ENCODE measurements at places on chromosomes 6 and 20.

DNA sequence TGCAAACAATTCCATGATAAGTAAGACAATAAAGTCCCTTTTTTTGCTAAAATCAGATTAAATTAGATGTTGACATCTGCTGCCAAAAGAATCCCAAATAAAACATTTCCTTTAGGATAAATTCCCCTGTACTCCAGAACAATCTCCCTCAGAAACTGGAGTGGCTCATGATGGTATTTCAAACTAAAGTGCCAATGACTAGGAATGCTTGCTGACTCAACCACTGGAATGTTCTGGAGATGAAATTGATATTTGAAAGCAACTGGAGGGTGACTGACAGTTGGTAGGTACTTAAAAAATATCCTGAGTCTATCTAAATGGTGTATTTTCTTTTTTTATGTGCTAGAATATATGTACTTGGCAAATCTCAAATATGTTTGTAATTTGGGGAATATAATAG lies 350.1 kb upstream of the TSHZ2 start:
- no peak for DNase-seq

DNA sequence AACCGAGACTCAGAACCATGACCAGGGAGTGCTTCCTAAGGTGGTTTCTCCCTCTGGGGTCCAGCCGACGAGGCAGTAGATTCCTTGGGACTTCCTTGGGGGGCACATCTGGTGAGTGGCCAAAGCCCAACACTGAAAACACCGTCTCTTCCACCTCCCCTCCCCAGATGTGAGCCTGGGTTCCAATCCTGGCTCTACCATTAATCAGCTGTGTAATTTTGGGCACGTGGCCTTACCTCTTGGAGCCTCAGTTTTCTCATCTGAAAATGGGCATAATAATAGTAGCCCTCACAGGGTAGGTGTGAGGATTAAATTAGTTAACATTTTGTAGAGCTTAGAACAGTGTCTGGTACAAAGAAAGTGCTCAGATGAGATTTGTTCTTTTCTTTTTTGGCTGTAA lies 5.5 kb downstream of the FAM110A start:
- DNase-seq: no peak

DNA sequence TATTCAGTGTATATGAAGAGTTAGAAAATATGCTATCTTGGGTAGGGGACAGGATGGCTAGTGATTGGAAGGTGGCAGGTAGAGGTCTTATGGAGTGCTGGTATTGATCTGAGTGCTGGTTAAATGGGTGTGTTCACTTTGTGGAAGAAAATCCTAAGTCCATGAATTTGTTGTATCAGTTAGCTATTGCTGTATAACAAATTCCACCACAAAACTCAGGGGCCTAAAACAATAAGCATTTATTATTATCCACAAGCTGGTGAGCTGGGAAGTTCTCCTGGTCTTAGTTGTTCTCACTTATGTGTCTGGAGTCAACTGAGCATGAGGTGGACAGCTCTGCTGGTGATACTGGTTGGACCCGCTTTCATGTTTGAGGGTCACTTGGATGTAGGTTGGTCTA lies 212.2 kb upstream of the PLCB4 start:
- no peak for DNase-seq

GRCh38 chr6:67506352-67506751 lies 1128.7 kb upstream of the ADGRB3 start:
- DNase-seq: no peak

All from fibroblast of mammary gland (primary cell).